AG10803 (cell line): ENCODE measurements at places on chromosomes 3 and 15.

GRCh38 chr15:96232335-96232734 is 98.2 kb upstream of the NR2F2 start:
- DNase-seq, result no peak

GRCh38 chr3:73605412-73605811 is 19.3 kb downstream of the PDZRN3 start:
- DNase-seq, result peak; percentile 96

- DNase-seq, result no peak
Measured at GRCh38 chr3:156418428-156418827, 136.5 kb downstream of the SSR3 start.

DNA sequence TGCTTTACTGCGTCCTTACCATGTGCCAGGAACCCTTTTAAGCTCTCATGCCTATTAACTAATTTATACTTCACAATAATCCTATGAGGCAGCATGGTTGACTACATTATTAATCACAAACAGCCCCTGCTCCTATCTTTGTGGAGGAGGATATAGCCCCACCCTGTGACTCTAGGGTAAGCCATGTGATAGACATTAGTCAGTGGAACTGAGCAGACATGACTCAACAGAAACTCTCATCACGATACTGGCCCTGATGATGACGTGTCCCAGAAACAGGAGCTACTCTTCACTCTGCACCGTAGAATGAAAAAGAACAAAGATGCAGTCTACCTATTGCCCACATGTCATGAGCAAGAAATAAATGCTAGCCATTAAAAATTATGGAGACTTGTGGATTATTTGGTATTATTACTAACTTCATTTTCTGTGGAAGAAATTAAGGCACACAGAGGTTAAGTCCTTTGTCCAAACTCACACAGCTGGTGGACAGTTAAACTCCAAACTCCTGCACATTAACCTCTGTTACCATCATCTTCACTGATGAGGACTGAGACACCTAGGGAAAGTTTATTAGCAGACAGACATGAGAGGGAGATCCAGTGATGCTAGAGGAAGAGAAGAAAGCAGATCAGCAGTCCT is 51.2 kb downstream of the CFAP20DC start:
- DNase-seq, result peak; percentile 86

DNA sequence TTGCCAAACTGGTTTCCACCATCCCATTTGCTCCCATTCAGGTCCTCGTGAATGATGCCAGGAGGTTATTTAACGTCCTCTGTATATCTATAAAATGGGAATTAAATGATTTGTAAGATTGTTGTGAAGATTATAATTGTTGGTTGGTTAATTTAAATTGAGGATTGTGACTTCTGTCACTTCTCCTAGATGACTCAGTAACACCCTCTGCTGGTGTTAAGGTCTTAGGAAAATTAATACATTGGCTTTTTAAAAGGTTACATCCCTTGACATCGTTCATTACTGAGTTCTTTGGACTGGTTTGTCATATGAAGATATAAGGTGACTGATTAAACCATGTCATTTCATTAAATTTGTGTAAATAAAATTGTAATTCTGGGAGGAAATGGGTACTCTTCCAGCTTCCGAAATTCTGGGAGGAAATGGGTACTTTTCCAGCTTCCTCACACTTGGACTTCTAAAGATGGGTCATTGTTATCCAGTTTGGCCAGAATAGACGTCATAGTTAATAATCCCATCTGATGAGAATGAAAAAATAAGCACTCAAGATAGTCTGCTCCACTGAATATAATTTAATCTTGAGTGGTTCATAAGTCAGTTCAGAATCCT is 33.3 kb upstream of the PAQR5 start:
- DNase-seq, result peak; percentile 47

DNA sequence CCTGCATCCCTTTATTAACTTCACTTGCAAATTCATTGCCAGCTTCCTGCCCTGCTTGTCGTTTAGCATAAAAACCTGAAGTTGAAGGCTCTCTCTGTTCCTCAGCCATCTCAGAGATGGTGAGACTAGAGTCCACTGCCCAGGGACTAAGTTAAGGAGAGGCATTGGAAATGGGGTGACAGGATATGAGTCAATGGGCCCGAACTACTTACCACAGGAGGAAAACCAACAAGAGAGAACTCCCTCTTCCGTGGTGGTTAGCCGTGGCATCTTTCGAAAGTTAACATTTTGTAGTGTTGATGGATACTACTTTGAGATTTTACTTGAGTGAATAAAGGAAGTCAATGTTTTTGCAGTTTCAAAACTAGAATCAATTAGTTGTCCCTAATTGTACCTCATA is 65.3 kb downstream of the LRTM1 start:
- DNase-seq, result peak; percentile 34

GRCh38 chr3:5192571-5193365 is 5.3 kb downstream of the EDEM1 start:
- no peak for DNase-seq

DNA sequence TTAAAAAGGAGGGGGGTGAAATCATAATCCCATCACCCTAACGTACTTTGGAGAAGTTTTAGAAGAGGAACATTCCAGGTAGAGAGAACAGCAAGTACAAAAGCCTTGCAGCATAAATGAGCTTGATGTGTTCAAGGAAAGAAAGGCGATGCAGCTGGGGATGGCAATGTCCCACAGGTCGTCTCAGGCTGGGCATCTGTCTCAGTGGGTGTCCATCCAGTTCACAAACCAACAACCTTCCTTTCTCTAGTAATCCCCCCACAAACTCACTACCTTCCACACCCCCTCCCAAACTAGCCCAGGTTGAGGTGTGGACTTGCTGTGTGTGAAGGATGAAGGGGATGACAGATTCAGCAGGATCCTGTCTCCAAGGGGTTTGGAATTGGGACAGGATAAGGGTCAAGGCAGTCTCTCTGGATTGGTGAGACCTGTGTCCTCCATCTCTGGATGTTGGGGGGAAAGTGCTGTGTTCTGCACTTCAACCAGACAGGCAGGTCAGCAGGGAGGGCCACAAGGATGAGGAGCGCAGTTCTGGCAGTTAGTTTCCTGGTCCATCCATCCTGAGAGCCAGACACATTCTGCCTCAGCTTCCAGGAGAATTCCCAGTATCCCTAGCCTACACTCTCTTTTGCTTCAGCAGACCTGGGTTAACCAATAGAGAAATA is 1.7 kb upstream of the ESYT3 start:
- no peak for DNase-seq

DNA sequence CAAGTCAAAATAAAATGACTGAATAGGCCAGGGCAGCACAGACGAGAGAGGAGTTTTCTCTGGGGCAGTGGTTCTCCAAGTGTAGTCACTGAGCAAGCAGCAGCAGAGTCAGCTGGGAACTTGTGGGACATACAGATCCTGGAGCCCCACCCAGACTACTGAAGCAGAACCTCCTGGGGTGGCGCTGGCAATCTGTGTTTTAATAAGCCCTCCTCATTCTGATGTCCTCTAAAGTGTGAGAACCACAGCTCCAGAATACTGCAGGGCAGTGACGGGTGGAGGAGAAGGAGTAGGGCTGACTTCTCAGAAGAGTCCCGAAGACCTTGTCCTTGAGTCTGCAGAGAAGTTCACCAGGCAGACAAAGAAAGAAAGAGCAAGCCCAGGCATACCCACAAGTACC is 251.3 kb upstream of the HES1 start:
- no peak for DNase-seq

GRCh38 chr15:91192690-91193377 is 92.8 kb downstream of the SV2B start:
- no peak for DNase-seq

GRCh38 chr15:48423342-48423741 is 92.1 kb downstream of the DUT start:
- DNase-seq, result no peak

DNA sequence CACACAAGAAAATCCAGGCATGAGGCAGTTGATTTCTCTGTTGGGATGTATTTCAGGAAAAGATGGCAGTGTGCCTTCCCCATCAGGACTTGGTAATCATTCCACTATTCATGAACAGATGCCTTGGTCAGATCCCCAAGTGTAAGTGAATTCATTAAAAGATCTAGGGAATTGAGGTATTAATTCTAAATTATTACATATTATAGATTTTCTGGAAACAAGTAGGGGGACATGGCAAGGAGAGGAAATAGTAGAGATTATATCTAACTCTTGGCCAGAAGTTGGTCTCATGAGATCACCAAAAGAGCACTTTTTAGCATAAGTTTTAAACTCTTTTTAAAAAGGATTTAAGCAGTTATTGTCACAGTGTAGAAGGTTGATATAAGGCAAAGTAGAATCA is 74.4 kb upstream of the MDFIC2 start:
- DNase-seq, result no peak

DNA sequence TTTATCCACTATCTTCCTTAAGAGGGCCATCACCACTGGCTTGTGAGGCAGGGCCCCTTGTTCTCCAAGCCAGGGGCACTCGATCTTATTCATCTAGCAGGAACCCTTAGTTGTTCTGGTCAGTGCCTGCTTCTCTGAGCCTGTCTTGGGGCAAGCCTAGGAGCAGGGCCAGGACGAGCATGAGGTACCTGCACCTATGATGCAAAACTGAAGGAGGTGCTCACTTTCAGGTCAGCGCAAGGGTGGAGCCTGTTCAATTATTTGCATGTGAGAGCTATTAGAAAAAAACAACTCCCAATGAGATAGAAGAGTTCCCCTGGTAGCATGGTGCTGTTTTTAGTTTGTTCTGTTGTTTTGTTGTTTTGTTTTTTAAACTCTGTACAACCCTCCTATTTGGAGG is 5.0 kb upstream of the CD276 start:
- no peak for DNase-seq

DNA sequence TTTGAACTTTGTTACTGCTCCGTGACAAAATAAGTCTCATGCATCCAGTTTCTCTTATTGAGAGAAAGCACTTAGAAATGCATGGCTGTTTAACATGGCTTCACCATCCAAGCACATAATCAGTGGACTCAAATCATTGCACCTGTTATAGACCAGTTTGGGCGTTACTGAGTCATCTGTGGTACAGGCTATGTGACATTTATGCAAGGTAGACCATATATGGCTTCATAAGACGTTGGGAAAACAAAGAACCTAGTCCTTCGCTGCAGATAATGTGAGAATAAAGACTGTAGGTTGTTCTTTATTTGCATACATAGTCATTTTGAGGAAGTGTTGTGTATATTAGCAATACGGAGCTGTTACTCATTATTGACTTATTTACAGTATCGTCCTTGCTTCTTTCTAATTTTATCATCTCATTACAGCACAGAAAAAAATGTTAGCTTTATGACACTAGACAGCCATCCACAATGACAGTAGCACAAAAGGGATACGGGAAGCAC is 374.7 kb downstream of the IL5RA start:
- no peak for DNase-seq

- DNase-seq, result no peak
Measured at GRCh38 chr3:128434524-128434923, 32.2 kb downstream of the DNAJB8 start.

DNA sequence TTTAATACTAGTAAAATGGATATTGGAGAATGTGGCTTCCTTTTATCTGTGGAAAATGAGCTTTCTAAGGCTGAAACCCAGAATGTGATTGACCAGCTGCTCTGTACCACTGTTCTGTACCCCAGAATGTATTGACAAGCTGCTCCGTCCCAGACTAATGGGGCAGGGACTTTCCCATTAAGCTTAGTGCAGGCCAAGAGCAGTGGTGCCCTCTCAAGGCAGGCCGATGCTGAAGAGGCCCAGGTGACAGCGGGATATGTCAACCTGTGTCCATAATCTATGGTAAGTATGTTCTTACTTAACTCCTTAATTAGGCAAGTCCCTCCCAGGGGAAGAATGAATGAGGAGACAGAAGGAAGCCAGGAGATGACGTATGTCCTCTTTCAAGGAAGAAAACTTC is 31.1 kb downstream of the SGO1 start:
- no peak for DNase-seq

DNA sequence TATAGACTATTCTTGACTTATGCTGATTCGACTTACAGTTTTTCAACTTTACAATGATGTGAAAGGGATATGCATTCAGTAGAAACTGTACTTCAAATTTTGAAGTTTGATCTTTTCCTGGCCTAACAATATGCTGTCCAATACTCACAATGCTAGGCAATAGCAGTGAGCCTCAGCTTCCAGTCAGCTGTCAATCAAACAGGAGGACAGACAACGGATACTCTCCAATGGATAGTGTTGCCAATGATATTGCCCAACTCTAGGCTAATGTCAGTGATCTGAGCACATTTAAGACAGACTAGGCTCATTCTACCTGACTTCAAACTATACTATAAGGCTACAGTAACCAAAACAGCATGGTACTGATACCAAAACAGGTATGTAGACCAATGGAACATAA is 55.0 kb upstream of the ZNF280D start:
- DNase-seq, result no peak

- no peak for DNase-seq
Measured at GRCh38 chr3:31234145-31234544, 298.6 kb upstream of the STT3B start.

DNA sequence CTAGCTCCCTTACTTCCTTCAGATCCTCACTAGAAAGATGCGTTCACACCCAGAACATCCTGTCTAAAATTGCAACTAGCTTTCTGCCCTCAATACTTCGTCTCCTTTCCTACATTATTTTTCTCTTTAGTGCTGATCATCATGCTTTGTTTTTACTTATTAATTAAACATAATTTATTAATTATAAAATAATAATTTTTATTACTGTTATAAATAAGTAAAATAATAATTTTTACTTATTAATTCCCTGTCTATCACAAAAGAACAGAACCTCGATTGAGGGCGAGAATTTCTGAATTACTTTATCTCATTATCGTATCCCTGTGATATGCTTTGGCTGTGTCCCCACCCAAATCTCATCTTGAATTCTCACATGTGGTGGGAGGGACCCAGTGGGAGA is 41.3 kb downstream of the GOLIM4 start:
- DNase-seq, result no peak

- no peak for DNase-seq
Measured at GRCh38 chr3:186869253-186870100, 27.0 kb downstream of the ADIPOQ start.

DNA sequence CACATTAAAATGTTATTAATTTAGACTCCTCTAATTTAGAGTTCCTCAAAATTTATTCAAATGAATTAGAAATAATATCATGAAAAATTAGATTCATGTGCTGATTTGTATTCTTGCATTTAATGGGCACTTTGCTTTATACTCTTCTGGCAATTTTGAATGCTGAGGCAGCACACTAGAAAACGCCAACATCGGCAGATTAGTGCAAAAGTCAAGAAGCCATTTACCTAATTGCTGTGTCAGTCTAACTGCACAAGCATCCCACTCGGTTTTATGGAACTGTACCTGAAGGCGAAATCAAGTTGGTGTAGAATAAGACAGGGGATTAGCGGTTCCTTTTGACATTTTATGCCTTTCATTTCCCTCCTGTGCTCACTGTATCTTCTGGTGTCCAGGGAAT is 382.0 kb downstream of the ROBO2 start:
- DNase-seq, result no peak

DNA sequence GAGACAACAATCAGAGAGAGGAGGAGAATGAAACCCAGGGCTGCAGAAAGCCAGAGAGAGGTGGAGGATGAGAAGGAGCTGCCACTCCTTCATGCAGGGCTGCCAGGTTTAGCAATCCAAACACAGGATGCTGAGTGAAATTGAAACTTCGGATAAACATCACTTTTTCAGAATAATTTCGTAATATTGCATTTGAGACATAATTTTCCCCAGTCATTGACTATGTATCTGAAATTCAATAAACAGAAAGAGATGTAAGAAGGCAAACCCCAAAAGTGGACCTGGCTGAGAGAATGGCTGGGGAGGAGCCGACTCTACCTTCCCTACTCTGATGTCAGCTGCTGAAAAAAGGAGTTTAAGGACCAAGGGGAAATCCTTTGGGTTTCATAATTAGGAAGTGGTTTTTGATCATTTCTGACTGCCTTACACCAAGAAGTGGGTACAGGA is 33.8 kb downstream of the SLC9A9 start:
- no peak for DNase-seq
